ENCODE measurements at places on chromosomes 4 and X.

DNA sequence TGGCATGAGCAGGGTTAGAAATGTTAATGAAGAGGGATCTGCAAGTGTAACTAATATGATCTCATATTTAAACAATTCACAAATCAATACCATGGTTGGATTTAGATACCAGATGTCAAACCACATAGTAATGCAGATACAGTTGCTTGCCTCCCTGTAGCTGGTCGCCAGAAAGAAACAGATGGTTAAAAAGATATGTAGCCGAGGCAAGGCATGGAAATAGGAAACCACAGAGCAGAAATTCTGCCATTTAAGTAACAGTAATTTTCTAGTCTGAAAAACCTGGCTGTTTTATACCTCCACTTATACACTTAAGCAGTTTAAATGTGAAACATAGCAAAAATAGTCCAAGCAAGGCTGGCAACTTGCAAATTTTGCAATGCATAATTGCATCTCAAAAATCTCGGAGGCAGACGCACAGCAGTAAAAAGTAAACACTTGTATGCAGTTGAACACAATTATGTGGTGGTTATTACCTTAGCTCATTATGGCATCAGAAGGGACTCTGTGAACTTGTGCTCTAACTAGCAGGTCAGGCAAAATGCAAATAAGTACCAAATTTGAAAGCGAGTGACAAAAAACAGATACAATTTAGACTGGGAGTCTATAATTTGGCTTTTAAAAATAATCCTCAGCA, 126.8 kb downstream of the NAA11 start:
- no peak for DNase-seq

DNA sequence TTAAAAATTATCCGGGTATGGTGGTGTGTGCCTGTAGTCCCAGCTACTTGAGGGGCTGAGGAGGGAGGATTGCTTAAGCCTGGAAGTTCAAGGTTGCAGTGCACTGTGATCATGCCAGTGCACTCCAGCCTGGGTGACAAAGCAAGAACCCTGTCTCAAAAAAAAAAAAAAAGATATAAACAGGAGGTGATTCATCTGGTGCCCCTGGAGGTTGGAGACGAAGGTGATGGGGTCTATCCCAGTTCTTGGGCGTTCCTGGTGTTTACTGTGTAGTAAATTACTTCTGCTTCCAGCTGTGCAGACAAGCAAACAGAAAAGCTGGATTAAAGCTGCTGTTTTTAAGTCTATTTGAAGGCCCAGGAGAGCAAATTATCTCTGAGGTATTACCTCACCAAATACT, 19.9 kb downstream of the GPKOW start:
- DNase-seq: no peak

DNA sequence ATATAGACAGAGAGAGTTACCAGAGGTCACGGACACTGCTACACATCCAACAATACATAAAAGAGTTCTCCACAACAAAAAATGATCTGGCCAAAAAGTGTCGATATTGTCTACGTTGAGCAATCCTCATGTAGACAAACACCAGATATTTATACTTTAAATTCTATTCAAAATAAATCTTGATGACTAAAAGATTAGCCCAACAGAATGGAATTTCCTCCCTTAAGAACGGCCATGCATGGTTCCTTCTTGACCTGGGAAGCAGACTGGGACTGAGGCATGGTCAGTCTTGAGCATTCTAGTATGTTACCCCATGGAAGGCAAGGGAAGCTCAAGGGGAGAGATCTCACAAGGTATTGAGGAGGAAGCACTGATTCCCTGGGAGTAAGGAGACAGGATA, 43.5 kb downstream of the LHFPL1 start:
- no peak for DNase-seq

DNA sequence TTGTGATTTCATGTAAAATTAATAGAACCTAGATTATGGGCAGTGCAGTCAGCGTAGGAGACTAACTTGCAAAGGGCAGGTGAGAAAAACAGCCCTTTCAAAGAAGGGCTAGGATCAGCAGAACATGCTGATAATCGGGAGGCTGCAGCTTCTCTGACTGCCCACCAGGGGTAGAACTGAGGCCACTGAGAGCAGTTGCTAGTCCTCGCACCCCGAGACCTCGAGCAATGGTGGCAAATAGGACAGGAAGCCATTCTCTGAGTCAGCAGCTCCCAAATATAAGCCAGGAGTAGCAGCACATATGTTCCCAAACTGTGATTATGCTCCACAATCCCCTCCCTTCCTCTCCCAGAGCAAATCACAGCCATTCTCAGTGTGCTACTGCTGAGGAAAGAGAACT, 186.5 kb downstream of the MSL3 start:
- no peak for DNase-seq

GRCh38 chr4:113561092-113561491, 200.4 kb downstream of the CAMK2D start:
- DNase-seq: no peak

GRCh38 chr4:48649505-48649904, 130.6 kb downstream of the FRYL start:
- DNase-seq: no peak

- DNase-seq: no peak
Observed at GRCh38 chrX:72043636-72044035, 88.1 kb downstream of the RTL5 start.

- DNase-seq: no peak
Observed at GRCh38 chr4:56619160-56619559, 61.9 kb downstream of the HOPX start.

- no peak for DNase-seq
Observed at GRCh38 chr4:106985830-106986229, 50.3 kb downstream of the DKK2 start.

DNA sequence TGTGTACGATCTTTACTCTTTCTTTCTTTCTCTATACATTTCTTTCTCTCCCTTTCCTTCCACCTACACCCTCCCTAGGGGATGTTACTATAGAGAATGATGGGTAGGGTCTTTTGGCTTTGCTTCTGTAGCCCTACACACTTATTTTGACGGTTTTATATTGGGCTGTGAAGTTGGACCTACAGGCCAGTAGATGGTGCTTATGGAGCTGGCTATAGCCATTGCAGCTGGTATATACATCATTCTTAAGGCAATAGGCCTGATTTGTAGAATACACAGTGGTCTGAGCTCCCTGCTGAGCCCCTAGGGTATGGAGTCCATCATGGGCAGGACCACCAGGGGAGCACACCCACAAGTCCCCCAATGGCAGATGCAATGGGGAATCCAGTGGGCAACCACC, 1869.7 kb downstream of the STIM2 start:
- DNase-seq: no peak

- no peak for DNase-seq
Observed at GRCh38 chr4:68369142-68369805, 19.4 kb upstream of the YTHDC1 start.

DNA sequence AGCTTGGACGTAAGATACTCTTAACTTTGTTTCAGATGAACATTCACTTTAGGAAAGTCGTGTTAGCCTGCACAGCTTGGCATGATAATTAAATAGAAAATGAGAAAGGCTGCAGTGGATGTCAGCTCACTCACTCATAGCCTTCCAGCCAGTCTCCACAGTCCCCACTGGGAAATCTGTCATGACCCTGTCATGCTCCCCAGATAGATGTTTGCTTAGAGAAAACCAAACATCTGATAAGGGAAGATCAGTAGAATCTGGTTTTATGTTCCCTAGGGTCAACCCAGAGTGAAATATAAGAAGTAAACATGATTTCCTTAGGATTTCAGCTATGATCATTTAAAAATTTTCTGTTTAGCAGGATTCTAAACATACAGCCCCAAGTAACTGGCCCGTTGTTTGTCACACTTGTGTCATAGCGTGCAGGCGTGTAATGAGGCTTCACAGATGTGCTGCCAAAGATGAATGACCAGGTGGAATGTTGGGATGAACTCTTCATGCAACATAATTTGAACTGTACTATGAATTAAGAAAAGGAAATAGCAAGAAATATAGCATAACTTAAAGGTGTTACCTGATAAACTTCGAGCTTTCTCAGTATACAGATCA, 180.1 kb downstream of the BANK1 start:
- no peak for DNase-seq

GRCh38 chr4:153521478-153521877, 55.3 kb downstream of the TMEM131L start:
- DNase-seq: no peak

- DNase-seq: no peak
Observed at GRCh38 chrX:129777218-129778030, 2.3 kb upstream of the SASH3 start.

DNA sequence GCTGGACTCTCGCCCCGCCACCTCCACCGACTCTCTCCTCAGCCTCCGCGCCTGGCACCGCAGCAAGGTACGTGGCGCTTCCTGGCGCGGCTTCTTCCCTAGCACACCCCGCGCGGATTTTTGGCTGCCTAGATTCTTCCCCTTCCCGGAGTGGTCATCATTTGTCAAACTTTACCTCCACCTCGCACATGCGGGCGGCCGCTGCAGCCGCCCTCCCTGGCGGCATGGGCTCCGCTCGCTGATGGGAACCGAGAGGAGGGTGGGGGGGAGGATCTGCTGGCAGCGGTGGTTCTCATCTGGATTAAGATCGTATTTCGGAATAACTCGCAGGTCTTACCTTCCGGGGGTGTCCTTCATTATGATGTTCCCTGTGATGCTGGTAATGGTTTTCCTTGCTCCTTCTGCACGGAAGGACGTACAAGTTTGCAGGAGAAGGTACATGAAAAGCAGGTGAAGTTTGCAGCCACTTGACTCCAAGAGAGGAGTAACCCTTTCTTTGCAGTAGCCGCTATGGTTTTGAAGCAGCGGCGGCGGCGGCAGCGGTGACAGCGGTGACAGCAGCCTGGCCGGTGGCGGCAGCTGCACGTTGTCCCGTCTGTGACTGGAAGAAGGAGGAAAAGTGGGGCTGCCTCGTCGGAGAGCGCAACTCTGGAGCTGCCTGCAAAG, 2183.9 kb upstream of the TENM3 start:
- peak; percentile 18 for DNase-seq

DNA sequence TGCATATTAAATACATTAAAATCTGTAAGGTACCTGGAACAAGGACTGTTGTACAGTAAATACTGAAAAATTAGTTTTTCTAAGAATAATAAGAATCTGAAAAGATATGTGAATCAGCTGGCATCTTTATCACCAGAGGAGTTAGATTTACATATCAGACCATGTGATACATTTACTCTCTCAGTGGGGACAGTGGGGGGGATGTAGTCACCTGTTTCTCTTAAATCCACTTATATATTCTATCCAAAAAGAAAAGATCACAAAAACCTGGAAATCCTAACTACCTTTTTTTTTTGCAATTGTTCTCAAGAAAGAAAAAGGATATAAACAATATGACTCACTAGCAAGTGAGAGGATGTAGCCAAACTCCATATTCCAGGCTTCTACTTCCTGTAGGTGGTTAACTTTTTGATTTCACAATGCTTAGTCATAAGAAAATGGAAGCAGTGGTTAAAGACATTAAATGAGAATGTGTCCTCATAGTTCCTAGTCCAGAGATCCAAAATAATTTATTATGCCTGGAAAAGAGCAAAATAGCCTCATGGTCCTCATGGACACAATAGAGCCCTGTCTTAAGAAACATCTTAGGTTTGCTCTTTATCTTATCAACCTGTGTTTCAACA, 22.5 kb upstream of the MYOZ2 start:
- peak; percentile 31 for DNase-seq

GRCh38 chr4:98648602-98649001, 9.8 kb downstream of the TSPAN5 start:
- no peak for DNase-seq

GRCh38 chr4:2332976-2333319, 71.0 kb upstream of the MXD4 start:
- DNase-seq: no peak

DNA sequence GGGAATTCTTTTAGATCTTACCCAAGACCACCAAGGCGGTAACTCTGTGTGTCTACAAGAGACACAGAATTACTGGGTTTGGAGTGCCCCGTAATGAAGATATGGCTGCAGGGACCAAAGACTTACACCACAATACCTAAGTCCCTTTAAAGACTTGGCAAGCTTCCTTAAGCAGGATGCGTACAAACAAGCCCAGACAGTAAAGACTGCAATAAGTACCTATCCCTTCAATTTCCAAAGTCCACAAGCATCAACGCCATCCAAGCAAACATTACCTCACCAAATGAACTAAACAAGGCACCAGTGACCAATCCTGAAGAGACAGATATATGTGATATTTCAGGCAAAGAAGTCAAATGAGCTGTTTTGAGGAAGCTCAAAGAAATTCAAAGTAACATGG, 42.3 kb upstream of the RNF128 start:
- DNase-seq: no peak

GRCh38 chrX:124940531-124940930, 379.1 kb upstream of the TEX13C start:
- DNase-seq: no peak

DNA sequence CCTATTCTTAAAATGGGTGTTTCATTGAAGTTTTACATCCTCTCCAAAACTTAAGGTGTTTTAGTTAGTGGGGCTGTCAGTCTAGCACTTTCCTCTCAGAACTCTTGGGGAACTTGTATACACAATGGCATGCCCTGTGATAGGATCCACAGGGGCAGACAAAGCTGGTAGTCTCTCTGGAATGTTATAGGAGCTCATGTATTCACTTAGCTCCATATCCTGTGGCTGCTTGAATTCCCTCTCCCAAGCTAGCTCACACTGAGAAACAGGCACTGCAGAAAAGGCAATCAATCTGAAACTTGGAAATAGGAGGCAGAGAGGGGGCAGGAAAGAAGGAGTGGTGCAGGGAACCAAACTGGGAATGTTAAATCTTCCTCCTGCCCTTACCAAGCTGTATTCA, 26.3 kb upstream of the ARMCX2 start:
- no peak for DNase-seq

- DNase-seq: no peak
Observed at GRCh38 chr4:180637616-180638015, 1605.6 kb upstream of the TENM3 start.

DNA sequence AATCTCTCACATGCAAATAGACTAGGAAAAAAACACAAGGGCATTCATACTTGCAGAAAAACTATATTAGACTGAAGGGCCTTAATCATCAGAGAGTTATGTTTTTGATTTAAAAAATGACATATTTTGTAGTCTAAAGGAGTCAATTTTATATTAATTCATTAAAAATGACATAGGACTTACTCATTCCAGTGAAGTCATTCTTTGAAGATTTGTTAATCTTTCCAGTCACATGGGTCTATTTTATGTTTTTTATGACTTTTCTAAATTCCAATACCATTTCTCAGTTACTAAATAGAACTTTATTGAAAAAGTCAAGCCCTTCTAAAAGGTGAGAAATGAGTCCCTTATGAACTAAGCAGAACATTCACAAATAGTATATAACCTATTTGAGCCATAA, 743.8 kb upstream of the INTU start:
- DNase-seq: no peak

- no peak for DNase-seq
Observed at GRCh38 chr4:179855469-179855868, 2387.7 kb upstream of the TENM3 start.

GRCh38 chrX:54172455-54172854, 10.6 kb downstream of the FAM120C start:
- DNase-seq: no peak

DNA sequence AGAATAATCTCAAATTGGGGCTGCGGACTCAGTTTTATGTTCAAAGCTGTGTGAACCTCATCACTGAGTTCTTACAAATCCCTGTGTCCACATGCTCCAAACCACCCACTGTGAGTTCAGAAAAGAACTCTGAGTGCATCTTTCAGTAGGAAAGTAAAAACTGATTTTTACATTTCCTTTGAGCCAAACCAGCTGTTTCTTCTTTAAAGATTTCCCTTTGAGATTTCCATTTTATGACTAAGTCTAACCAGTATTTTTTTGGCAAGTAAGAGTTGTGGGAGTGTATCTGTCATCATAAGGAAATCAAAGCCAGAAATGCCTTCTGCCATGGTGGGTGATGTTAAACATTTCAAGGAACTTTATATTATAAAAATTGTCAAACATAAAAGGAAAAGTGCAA, 100.0 kb downstream of the TET2 start:
- DNase-seq: no peak

Measured in frontal cortex (tissue), 4 donors.